ENCODE measurements at places on chromosomes 3 and 15.

GRCh38 chr15:100502651-100503050, 26.1 kb downstream of the CERS3 start:
- no peaks in the 10 kb centered on the region for H3K36me3 ChIP-seq
- H3K4me1 ChIP-seq: no peaks in the 10 kb centered on the region

- no peak overlapping the region for H3K4me3 ChIP-seq
- H3K4me1 ChIP-seq: no peaks in the 10 kb centered on the region
- no peaks in the 10 kb centered on the region for H3K27me3 ChIP-seq
- no peak overlapping the region for H3K27ac ChIP-seq
- no peak for DNase-seq
These were observed 27.2 kb downstream of the CRTAP start for GRCh38 chr3:33141006-33141405.

DNA sequence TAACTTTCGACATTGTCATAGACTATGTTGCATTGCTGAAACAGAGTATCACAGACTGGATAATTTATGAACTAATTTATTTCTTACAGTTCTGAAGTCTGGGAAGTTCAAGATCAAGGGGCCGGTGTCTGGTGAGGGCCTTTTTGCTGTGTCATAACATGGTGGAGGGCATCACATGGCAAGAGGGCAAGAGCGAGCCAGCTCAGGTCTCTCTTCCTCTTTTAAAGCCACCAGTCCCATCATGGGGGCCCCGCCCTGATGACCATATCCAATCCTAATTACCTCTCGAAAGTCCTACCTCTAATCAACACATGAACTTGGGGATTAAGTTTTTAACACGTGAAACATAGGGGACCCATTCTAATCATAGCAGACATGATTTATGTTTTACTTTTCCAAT, 33.5 kb upstream of the DCUN1D1 start:
- no peaks in the 10 kb centered on the region for H3K36me3 ChIP-seq
- H3K27me3 ChIP-seq: no peaks in the 10 kb centered on the region
- no peak overlapping the region for H3K4me3 ChIP-seq
- no peaks in the 10 kb centered on the region for H3K4me1 ChIP-seq

DNA sequence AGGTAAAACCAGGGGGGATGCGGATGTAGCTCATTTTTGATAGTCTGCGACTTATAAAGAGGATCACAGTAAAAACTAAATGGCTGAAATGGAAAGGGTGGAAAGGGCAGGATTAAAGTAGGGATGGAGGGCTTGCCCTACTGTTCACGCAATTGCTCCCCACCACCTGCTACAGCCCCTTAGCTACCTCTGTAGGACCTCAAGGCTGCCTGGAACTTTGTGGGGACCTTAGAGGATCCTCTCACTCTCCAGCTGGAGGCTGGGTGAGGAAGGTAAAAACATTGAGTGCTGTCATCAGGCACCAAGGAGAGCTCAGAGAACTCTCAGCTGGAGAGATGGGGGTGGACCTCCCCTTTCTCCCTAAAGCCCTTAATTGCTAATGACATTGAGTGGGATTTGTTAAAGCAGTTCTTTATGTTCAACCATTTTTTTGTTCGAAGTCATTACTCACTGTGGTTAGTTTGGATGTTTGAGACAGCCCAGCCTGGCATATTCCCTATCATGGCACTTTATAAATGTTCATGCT, 213.0 kb downstream of the CLSTN2 start:
- no peak overlapping the region for H3K4me3 ChIP-seq
- H3K27me3 ChIP-seq: no peaks in the 10 kb centered on the region
- no peak overlapping the region for H3K27ac ChIP-seq
- H3K4me1 ChIP-seq: no peaks in the 10 kb centered on the region
- no peak for DNase-seq
- H3K36me3 ChIP-seq: no peaks in the 10 kb centered on the region

DNA sequence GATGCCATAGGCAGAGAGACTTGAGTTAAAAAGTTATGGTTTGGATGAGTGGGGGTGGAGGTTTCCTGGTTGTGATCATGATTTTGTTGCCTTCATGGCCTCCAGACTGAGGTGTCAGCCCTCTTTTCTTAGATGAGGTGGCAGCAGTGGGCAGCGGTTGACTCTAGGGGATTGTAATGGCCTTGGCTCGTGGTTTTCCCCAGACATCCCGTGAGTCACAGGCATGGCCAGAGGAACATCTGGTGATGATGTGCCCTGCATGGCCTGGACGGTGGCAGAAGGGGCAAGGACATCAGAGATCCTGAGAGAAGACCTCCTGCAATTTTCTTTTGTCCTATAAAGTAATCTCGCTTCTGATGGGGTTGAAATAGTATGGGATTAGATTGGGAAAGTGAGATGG, 12.4 kb downstream of the RETNLB start:
- H3K27me3 ChIP-seq: no peaks in the 10 kb centered on the region
- no peak overlapping the region for H3K4me3 ChIP-seq
- H3K27ac ChIP-seq: no peak overlapping the region
- H3K36me3 ChIP-seq: no peaks in the 10 kb centered on the region
- DNase-seq: peak; percentile 55
- no peaks in the 10 kb centered on the region for H3K4me1 ChIP-seq

- H3K4me1 ChIP-seq: peaks cover 31% of the 10 kb centered on the region
- H3K27me3 ChIP-seq: no peaks in the 10 kb centered on the region
- DNase-seq: no peak
- H3K4me3 ChIP-seq: no peak overlapping the region
- no peaks in the 10 kb centered on the region for H3K36me3 ChIP-seq
These were observed 26.5 kb upstream of the CP start for GRCh38 chr3:149247929-149248691.

DNA sequence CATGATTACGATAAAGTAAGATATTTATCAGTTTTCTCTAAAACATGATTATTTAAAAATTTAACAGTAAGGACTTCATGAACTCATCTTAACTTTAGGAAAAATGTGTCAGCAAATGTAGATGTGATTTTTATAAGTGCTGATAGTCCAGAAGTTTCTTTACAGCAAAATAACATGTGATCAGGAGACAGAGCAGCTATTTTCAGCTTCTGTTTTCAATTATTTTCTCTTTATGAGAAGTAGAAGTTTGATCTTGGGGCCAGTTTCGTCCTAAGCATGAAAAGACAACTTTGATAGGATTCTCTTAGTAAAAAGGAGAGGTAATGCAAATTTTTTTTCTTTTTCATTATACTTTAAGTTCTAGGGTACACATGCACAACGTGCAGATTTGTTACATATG, 96.5 kb upstream of the TSPAN3 start:
- no peaks in the 10 kb centered on the region for H3K36me3 ChIP-seq
- no peak for DNase-seq
- no peaks in the 10 kb centered on the region for H3K4me1 ChIP-seq
- no peak overlapping the region for H3K4me3 ChIP-seq
- H3K27me3 ChIP-seq: no peaks in the 10 kb centered on the region
- H3K27ac ChIP-seq: no peak overlapping the region

DNA sequence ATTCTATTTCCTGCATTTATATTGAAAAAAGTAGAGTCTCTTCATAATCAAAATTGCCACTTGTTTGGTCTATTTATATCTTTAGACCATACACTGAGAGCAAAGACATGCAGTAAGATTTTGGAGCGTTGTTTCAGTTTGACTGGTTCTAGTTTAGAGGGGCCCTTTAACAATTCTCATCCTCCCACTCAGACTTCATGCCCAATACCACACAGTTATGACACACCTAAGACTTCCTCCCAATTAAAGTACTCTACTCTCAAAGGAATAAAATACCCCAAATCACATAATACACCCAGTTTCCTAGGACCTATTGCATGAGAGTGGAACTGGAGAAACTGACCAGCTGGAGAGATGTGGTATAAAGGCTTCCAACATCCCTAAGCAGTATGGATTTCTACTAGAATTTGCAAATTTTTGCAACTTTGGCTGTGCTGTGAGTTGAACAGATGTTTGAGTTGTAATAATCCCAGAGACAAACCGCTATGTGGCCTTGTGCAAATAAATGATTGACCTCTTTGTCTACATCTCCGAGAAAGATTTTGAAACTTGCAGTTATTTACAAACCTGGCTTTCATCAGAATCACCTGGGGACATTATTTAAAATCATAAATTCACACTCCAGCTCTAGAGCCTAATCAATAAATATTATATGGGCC, 170.0 kb upstream of the ROBO2 start:
- no peak overlapping the region for H3K4me3 ChIP-seq
- no peaks in the 10 kb centered on the region for H3K27me3 ChIP-seq
- no peak for DNase-seq
- no peak overlapping the region for H3K27ac ChIP-seq
- no peaks in the 10 kb centered on the region for H3K36me3 ChIP-seq
- no peaks in the 10 kb centered on the region for H3K4me1 ChIP-seq

- DNase-seq: no peak
- no peaks in the 10 kb centered on the region for H3K4me1 ChIP-seq
These were observed 21.8 kb downstream of the FBXO45 start for GRCh38 chr3:196590279-196590678.

GRCh38 chr15:74006774-74007639, 12.5 kb downstream of the PML start:
- no peak for DNase-seq
- peak overlapping the region; percentile 58 for H3K27ac ChIP-seq
- H3K4me1 ChIP-seq: peaks cover 54% of the 10 kb centered on the region
- H3K4me3 ChIP-seq: no peak overlapping the region

GRCh38 chr15:80580536-80581260, 114.4 kb upstream of the ABHD17C start:
- no peaks in the 10 kb centered on the region for H3K27me3 ChIP-seq
- DNase-seq: no peak
- H3K4me3 ChIP-seq: no peak overlapping the region
- no peaks in the 10 kb centered on the region for H3K4me1 ChIP-seq
- no peak overlapping the region for H3K27ac ChIP-seq
- H3K36me3 ChIP-seq: no peaks in the 10 kb centered on the region

GRCh38 chr3:176971613-176972174, 225.6 kb downstream of the TBL1XR1 start:
- H3K36me3 ChIP-seq: no peaks in the 10 kb centered on the region
- no peaks in the 10 kb centered on the region for H3K4me1 ChIP-seq
- no peak for DNase-seq
- no peak overlapping the region for H3K27ac ChIP-seq
- H3K27me3 ChIP-seq: no peaks in the 10 kb centered on the region
- no peak overlapping the region for H3K4me3 ChIP-seq

GRCh38 chr15:99408236-99409096, 157.2 kb downstream of the LRRC28 start:
- H3K4me3 ChIP-seq: no peak overlapping the region
- H3K27ac ChIP-seq: peak overlapping the region; percentile 46
- DNase-seq: peak; percentile 86
- H3K36me3 ChIP-seq: no peaks in the 10 kb centered on the region
- H3K27me3 ChIP-seq: no peaks in the 10 kb centered on the region

DNA sequence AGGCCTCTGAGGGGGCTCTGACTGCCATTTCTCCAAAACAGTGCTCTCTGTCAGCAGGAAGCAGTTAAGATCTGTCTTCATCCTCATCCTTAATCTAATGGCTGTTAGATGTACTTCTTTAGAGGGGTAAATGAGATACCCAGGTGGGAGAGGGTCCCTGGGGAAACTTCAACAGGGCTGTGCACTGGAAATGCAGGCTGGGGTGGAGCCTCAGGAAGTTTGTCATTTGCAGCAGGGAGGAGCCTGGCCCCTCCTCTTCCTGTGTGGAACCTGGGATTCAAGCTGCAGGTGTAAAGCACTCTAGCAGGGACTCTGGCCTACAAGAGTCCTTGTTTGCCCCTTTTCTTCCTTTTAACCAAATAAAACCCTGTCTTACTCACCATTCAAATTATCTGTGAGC, 1173.6 kb downstream of the OTOL1 start:
- no peaks in the 10 kb centered on the region for H3K36me3 ChIP-seq
- DNase-seq: no peak
- no peak overlapping the region for H3K27ac ChIP-seq

DNA sequence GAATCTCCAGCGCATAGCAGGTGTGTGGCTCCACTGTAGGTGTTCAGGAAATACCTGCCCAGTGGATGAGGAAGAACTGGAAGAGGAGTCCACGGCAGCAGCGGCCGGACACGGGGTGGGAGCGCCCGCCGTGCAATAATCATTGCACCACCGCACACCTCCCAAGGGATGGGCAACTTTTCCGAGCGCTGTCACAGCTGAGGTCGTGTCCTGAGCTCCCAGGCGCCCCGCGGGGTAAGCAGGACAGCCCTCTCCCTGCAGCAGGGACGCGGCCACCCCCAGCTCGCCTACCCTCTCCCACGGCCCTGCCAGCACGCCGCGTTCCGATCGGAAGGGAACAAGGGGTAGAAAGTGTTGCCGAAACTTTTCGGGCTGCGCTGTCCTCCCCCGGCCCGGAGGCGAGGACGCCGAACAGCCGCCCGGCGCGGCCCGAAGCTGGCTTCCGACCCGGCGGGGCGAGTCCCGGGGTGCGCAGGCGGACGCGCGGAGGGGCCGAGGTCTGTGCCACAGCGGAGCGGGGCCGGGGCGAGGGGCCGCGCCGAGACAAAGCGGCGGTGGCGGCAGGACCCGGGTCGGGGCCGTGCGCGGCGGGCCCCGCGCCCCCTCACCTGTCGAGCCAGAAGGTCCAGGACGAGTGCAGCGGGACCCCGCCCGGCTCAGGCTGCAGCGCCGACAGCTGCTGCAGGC, 475 bp downstream of the EIF4E3 start:
- H3K4me3 ChIP-seq: peak overlapping the region; percentile 82
- peak overlapping the region; percentile 90 for H3K27ac ChIP-seq
- no peaks in the 10 kb centered on the region for H3K36me3 ChIP-seq
- H3K27me3 ChIP-seq: no peaks in the 10 kb centered on the region
- DNase-seq: peak; percentile 46

DNA sequence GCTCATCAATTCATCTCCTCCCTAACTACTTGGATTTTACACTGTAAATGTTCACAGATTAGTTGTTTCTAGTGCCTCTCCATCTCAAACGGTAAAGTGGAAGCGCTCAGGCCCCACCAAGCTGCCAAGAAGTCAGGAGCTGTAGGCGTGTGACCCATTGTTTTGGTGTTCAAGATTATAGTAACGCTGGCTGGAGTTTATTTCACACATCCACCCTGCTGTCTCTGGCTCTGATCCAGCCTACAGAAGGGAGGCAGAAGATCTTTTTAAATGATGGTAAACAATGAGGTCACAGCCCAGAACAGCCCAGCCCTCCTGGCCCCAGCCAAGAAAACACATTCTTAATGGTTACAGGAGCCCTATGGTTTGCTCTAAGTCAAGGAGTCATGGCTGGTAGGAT, 25.7 kb upstream of the GALNT15 start:
- H3K27ac ChIP-seq: no peak overlapping the region
- H3K4me3 ChIP-seq: no peak overlapping the region
- DNase-seq: peak; percentile 81
- H3K36me3 ChIP-seq: no peaks in the 10 kb centered on the region

DNA sequence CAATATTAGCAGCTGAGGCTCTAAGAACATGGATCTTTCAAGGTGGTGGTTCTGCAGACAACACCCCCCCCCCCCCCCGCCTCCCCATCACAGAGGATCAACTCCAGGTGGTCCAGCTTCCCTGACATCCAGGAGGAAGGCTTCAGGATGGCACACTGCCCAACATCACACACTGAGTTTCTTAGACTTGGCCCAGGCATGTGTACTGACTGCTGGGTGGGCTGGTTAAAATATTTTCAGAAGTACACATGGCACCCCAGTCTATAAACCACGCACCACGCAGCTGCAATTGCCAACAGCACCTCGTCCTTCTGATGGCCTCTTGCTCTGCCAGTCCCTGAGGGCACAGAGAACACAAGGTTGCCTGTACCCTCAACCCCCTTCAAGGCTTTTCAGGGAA, 22.1 kb downstream of the SRPRB start:
- H3K36me3 ChIP-seq: no peaks in the 10 kb centered on the region
- no peak overlapping the region for H3K4me3 ChIP-seq
- no peaks in the 10 kb centered on the region for H3K27me3 ChIP-seq
- H3K27ac ChIP-seq: no peak overlapping the region
- DNase-seq: no peak
- H3K4me1 ChIP-seq: no peaks in the 10 kb centered on the region

GRCh38 chr3:33799202-33799551, 747 bp downstream of the PDCD6IP start:
- peaks cover 57% of the 10 kb centered on the region for H3K4me1 ChIP-seq
- peak overlapping the region; percentile 99 for H3K27ac ChIP-seq
- no peaks in the 10 kb centered on the region for H3K36me3 ChIP-seq
- peak overlapping the region; percentile 87 for H3K4me3 ChIP-seq
- H3K27me3 ChIP-seq: no peaks in the 10 kb centered on the region
- DNase-seq: no peak

Data from left lung (tissue), 14 donors.